ENCODE measurements at places on chromosomes 2 and 18.

DNA sequence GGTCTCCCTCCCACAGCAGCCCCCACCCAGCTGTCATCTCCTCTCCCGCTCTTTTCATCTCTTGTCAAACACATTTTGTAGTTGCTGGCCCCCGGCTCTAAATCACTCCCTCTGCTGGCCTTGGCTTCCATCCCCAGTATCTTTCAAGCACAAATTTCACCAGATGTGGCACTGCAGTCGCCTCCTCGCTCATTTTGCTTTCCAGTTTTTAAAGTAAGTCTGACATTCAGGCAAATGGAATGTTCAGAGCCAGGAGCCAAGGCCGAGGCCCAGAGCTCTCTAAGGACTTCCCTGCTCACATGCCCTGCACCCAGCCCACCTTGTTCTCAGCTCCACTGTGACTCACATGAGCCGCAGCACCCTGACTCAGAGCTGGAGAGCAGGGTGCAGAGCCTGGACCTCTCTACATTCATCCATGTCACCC, 158.4 kb downstream of the GALNT14 start:
- DNase-seq: no peak

DNA sequence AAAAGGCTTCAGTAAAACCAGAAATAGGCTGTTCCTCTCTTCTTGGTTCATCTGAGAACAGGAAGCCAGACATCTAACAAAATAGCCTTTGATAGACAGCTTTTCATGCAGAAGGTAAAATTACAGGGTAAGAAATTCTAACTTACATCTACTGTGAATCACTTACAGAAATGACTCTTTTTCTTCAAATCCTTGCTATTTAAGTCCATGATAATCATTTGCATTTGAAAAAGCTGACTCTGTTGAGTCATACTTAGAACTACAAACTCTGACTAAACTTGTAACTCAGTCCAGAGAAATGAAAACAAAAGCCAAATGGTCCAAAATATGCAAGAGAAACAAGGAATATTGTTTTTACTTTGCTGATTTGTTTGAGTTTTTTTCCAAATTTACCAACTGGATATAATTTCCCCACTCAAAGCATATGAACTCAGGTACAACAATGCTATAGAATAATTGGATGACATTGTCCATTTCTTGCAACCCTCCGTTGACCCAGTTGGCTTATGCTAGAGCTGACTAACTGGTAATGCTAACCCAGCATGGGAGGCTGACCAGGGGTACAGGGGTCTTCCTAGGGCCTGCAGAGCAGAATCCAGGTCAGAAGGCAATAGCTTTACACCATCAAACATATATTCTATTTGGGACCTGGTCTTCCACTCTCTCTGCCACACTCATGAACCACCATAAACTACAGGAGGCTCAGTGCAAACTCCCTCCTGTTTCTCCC, 18.8 kb upstream of the MREG start:
- no peak for DNase-seq

GRCh38 chr2:100146657-100146960, 4.2 kb upstream of the AFF3 start:
- no peak for DNase-seq

DNA sequence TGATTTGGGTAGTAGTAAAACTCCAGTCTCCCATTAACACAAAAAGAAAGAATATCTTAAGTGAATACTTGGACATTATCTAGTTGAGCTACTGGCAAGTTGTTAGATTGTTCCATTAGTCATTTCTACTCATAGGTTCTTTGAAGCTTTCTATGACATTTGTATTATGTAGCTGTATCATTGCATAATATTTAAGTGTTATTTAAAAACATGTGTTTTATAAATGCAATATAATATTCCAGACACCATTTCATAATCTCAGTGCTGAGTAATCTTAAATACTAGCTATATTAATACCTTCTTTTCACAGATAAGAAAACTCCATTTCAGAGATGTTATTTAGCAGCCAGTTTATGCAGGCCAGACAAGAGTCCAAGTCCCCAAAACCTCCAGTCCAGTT, 271.9 kb downstream of the NCKAP5 start:
- DNase-seq: no peak

DNA sequence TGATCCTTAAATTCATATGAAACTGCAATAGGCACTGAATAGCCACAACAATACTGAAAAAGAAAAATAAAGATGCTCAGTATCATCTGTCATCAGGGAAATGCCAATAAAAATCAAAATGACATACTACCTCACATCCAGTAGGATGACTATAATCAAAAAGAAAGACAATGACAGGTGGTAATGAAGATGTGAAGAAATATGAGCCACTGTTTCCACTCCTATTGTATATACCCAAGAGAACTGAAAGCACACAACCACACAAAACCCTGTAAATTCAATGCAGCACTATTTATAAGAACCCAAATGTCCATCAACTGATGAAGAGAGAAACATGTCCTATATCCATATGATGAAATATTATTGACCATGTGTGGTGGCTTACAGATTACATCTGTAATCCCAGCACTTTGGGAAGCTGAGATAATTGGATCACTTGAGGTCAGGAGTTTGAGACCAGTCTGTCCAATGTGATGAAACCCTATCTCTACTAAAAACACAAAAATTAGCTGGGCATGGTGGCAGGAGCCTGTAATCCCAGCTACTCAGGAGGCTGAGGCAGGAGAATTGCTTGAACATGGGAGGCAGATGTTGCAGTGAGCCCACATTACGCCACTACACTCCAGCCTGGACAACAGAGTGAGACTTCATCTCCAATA, 39.9 kb downstream of the MAP3K2 start:
- no peak for DNase-seq

- DNase-seq: no peak
Observed at GRCh38 chr2:119338272-119338671, 28.4 kb downstream of the C2orf76 start.

- no peak for DNase-seq
Observed at GRCh38 chr2:201164166-201164565, 18.8 kb upstream of the CASP10 start.

Measured in globus pallidus (tissue), 1 donor.